Activated CD4-positive, alpha-beta memory T cell treated with anti-CD3 and anti-CD28 coated beads for 36 hours (primary cell): ENCODE measurements at places on chromosomes 12 and 14. TPM values are rescaled to one million over a fixed set of nuclear protein-coding genes. Genes with fewer than 3 reads are reported as not detected.

Gene TBX3
- total RNA-seq = not detected

Gene CLEC7A
- total RNA-seq = not detected

Gene PTGDR
- total RNA-seq = 0.12 TPM

Gene ADCY6
- 0.15 TPM for total RNA-seq

Gene MIPOL1
- total RNA-seq = 0.14 TPM

Gene FAM90A1
- total RNA-seq = 0.43 TPM

Gene AACS
- 17.3 TPM for total RNA-seq

Gene APOF
- not detected for total RNA-seq

Gene BEST3
- total RNA-seq = not detected

Gene KRT71
- total RNA-seq = not detected

Gene KLHDC1
- total RNA-seq = 1.9 TPM

Gene WNT5B
- not detected for total RNA-seq

Gene SMCO3
- total RNA-seq = not detected

Gene GUCY2C
- not detected for total RNA-seq

Gene TPPP2
- not detected for total RNA-seq

Gene SLCO1A2
- not detected for total RNA-seq

Gene SPIC
- not detected for total RNA-seq

Gene ACOT4
- 3.3 TPM for total RNA-seq

Gene MOAP1
- 14.8 TPM for total RNA-seq

Gene CISTR
- not detected for total RNA-seq

Gene OVCH1
- total RNA-seq = not detected

Gene KRT8
- total RNA-seq = 0.67 TPM
